ENCODE measurements at places on chromosomes 6 and 20.

DNA sequence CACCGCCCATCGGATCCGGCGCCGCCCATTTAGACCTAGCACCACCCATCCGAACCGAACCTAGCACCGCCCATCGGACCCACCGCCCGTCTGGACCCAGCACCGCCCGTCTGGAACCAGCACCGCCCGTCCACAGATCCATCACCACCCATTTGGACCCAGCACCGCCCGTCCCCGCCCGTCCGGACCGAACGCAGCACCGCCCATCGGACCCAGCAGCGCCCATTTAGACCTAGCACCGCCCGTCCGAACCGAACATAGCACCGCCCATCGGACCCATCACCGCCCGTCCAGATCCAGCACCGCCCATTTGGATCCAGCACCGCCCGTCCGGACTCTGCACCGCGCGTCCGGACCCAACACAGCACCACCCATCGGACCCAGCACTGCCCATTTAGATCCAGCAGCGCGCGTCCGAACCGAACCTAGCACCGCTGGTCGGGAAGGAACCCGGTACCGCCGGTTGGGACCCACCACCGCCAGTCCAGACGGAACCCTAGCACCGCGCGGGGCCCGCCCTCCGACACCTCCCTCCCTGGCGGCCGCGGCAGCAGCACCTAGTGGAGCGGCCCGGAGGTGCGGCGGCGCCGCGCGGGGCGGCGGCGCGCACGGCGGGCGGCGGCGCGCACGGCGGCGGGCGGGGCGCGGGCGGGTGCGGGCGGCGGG is 348 bp upstream of the AFDN start:
- peaks cover 57% of the 10 kb centered on the region for H3K4me1 ChIP-seq
- no peaks in the 10 kb centered on the region for H3K36me3 ChIP-seq
- peak overlapping the region; percentile 83 for H3K27ac ChIP-seq
- DNase-seq = peak; percentile 78
- H3K27me3 ChIP-seq = no peaks in the 10 kb centered on the region
- peak overlapping the region; percentile 87 for H3K4me3 ChIP-seq

DNA sequence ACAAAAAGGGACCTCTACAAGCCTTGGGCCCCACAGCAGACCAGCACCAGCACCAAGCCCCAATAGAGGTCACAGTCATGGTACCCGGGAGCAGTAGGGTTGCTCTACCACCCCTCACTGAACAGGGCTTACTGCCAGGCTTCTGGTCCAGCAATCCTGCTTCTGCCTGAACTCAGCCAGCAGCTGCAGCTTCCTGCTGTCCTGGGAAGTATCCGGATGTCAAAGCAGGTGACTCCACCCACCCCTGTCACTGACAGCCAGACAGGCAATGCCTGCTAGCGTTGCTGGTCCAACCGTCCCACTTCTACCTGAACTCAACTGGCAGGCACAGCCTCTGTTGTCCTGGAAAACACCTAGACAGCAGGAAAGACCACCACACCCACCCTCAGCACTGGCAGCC is 47.0 kb upstream of the PCSK2 start:
- DNase-seq = no peak
- no peaks in the 10 kb centered on the region for H3K36me3 ChIP-seq
- no peak overlapping the region for H3K4me3 ChIP-seq
- no peak overlapping the region for H3K27ac ChIP-seq
- H3K4me1 ChIP-seq = no peaks in the 10 kb centered on the region
- no peaks in the 10 kb centered on the region for H3K27me3 ChIP-seq

DNA sequence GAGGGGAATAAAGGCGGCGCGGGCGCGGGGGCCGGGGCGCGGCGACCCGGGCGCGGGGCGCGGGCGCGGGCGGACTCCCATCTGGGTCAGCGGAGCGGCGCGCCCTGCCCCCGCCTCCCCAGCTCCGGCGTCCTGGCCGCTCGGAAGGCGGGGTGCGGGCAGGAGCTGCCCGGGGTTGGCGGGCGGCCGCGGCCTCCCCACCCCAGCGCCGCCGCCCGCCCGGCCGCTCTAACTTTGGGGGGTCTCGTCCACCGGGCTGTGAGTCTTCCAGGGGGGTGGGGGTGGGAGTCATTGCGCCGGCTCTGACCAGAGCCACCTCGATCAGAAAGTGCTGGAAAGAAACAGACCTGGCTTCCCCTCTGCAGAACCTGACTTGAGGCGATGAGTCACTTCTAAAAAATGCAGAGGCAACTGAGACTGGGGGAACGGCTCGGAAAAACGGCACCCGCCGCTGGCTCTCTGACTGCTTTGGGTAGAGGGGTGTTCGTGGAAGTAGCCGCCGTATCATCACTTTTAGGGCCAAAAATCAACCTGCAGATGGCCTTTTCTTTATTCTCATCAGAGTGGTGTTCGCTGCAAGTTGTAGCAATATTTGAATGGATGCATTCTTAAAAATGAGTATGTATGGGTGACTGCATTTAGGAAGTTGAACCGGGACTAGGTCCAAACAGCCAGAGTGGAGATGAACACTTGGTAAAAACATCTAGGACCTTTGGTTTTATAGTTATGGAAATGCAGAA is 667 bp downstream of the CAP2 start:
- H3K27me3 ChIP-seq = peaks cover 7% of the 10 kb centered on the region
- H3K4me1 ChIP-seq = peaks cover 22% of the 10 kb centered on the region
- peak overlapping the region; percentile 90 for H3K27ac ChIP-seq

DNA sequence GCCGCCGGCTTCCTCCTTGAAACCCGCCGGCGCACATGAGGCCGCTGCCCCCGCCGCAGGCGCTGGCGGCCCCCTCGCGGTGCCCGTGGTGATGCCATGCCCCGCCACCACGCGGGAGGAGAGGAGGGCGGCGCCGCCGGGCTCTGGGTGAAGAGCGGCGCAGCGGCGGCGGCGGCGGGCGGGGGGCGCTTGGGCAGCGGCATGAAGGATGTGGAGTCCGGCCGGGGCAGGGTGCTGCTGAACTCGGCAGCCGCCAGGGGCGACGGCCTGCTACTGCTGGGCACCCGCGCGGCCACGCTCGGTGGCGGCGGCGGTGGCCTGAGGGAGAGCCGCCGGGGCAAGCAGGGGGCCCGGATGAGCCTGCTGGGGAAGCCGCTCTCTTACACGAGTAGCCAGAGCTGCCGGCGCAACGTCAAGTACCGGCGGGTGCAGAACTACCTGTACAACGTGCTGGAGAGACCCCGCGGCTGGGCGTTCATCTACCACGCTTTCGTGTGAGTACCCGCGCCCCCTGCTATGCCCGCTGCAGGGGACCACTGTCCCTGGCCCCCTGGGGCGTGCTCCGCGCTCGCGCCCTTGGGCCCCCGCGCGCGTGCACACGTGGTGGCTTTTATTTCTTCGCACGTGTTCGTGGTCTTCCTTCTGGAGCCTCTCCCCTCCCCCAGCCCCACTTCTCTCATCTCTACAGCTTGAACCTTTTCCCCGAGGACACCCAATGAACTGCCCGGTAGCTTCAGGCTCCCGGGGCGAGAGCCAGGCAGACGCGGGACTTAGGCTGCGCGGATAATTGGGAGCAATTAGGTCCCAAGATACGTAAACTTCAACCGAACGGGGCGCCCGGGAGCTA is 453 bp downstream of the KCNQ5 start:
- peak overlapping the region; percentile 63 for H3K4me3 ChIP-seq
- DNase-seq = no peak
- no peak overlapping the region for H3K27ac ChIP-seq
- peaks cover 38% of the 10 kb centered on the region for H3K4me1 ChIP-seq
- H3K27me3 ChIP-seq = peaks cover 98% of the 10 kb centered on the region
- no peaks in the 10 kb centered on the region for H3K36me3 ChIP-seq

GRCh38 chr20:12331236-12331635 is 413.5 kb downstream of the BTBD3 start:
- no peak for DNase-seq
- no peaks in the 10 kb centered on the region for H3K27me3 ChIP-seq
- no peak overlapping the region for H3K27ac ChIP-seq
- no peaks in the 10 kb centered on the region for H3K4me1 ChIP-seq

DNA sequence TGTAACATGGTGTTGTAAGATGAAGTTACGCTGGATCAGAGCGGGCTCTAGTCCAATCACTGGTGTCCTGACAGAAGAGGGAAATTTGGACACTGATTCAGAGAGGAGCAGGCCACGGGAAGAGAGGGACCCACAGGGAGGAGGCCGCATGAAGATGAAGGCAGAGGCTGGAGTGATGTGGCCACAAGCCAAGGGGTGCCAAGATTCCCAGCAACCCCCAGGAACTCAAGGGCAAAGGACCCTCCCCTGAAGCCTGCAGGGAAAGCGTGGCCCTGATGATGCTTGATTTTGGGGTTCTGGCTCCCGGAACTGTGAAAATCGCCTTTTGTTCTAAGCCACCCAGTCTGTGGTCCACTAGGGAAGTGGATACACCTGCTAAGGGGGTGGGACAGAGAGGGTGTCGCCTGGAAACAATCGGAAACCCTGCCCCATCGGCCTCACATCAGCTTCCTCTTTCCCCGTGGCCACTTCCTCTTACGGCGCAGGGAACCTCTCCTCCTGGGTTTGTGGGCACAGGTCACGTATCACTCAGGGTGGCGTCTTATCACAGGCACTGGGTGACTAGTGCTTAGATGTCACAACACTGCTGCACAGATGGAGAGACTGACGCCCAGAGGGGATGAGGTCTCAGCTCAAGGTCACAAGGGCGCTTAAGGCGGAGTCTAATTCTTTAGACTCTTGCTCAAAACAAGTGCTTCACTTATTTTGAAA is 58.0 kb downstream of the SULF2 start:
- H3K27ac ChIP-seq = peak overlapping the region; percentile 77
- H3K4me3 ChIP-seq = no peak overlapping the region
- H3K4me1 ChIP-seq = peaks cover 24% of the 10 kb centered on the region
- DNase-seq = peak; percentile 55
- no peaks in the 10 kb centered on the region for H3K36me3 ChIP-seq
- H3K27me3 ChIP-seq = no peaks in the 10 kb centered on the region

DNA sequence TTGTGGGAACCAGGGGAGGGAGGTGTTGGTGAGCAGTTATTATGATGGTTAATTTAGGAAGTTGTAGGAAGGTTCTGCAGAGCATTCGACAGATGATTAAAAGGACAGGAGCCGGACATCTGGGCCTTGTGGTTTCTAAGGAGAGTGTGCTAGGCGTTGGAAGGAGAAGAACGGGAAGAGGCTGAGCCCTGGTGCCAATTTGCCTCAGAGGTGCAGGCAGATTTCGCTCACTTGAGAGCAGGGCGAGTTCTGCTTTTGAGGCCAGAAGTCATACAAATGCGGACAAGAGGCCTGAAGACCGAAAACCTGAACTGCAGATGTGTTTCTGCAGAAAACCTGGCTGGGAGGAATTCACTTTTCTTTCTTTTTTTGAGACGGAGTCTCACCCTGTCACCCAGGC is 30.5 kb upstream of the RPS6KA2 start:
- no peak overlapping the region for H3K27ac ChIP-seq
- H3K4me3 ChIP-seq = no peak overlapping the region
- H3K36me3 ChIP-seq = no peaks in the 10 kb centered on the region

DNA sequence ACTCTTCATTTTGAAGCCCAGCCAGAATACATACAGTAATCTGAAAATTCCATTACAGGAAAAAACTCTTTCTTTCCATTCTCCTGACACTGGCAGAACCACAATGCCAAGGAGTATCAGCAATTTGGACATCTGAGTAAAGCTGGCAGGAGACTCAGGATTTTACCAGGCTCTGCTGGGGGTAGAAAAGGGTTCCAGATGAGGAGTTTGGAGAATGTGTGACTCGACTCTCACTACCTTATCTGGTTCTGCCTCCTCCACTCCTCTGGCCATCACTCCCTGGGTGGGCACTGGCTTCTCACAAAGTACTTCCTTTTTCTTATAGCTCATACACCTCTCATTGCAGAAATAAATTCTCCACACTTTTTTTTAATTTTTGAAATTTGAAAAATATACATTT is 10.6 kb upstream of the WFDC8 start:
- no peaks in the 10 kb centered on the region for H3K4me1 ChIP-seq
- DNase-seq = no peak
- H3K4me3 ChIP-seq = no peak overlapping the region
- H3K27ac ChIP-seq = no peak overlapping the region
- no peaks in the 10 kb centered on the region for H3K36me3 ChIP-seq

DNA sequence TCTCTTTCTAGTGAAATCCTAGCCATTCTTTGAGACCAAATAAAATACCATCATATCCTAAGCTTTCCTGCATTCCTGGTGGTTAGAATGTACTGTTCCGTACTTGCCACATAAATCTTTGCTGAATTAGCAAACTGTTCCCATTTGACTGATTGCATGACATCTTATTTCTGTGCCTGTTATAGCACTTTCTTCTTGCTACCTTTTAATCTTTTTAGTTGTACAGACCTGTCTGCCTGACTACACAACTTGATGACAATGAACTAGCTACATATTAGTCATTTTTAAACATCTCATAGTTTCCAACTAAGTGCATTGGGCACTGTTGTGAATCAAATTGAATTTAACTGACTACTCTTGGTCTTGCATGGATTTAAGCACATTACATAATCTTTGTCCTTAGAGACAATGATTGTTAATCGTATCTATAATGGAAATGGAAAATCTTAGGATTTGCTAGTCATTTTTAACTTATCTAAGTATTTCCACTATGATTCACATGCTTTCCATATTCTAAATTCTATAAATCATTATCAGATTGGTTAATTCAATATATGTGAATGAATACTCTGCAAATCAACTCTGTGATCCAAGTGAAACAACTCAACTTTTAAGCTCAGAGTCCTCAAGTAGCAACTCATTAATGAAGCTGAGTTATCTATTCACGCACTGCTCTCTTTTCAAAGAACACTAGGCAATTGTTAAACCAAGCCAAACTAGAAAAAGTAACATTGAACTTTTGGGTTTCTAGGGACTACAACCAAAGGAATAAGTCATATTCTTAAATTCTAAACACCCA is 109.0 kb downstream of the TNFRSF21 start:
- H3K27ac ChIP-seq = no peak overlapping the region
- peaks cover under 1% of the 10 kb centered on the region for H3K4me1 ChIP-seq
- no peak for DNase-seq
- no peak overlapping the region for H3K4me3 ChIP-seq
- no peaks in the 10 kb centered on the region for H3K27me3 ChIP-seq

DNA sequence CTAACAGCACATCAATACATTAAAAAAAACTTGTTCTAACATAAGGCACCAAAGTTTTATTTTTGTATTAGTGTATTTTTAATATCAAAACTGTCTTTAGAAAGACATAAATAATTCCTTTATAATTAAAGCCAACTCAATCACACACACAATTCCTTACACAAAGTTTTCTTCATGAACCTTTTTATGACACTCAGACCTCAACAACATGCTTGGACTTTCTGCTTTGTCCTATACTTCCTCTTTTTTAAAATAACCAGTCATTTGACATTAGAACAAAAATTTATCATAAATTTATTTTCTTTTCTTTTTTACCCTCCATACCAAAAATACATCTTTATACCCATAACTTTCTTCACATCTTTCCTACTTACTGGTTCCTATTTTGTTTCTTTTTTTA is 292.0 kb upstream of the ARID1B start:
- no peaks in the 10 kb centered on the region for H3K27me3 ChIP-seq
- no peak overlapping the region for H3K4me3 ChIP-seq
- no peaks in the 10 kb centered on the region for H3K36me3 ChIP-seq
- no peak overlapping the region for H3K27ac ChIP-seq

GRCh38 chr6:134948142-134948541 is 1.8 kb downstream of the ALDH8A1 start:
- H3K4me1 ChIP-seq = no peaks in the 10 kb centered on the region
- H3K36me3 ChIP-seq = no peaks in the 10 kb centered on the region
- no peak for DNase-seq
- H3K4me3 ChIP-seq = no peak overlapping the region
- H3K27me3 ChIP-seq = no peaks in the 10 kb centered on the region
